ELF-1 (cell line): ENCODE measurements at places on chromosomes 7 and 10.
A peak's percentile ranks its signal among the peaks of the same experiment; 100 is the strongest.

DNA sequence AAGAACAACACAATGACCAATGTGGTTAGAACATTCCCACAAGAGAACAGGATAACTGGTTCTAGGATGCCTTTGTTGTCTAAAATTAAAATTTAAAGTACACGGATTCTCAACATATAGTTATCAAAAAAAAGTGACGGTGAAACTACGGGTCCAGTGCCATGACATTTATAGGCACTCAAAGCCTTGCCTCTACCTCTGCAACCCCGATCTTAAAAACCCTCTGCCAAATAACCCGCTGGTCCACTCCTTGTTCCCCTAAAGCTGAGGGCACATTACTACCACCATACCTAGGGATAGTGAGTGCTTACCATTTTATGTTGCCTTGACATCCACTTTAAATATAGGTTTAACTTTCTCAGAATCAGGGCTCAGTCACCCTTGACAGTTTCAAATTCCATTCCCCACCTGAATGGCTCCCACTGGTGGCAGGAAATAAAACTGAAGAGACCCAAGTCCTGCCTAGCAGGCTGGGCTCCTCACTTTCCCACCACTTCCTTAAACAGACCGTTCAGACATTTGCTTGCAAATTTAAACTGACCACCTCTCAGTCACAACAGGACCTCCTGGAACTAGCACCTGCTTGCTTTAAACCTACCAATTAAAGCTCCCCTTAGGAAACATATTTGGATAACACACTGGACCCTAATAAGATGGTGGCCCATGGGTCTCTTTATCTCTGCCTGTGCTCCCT lies 169.9 kb upstream of the ASAH2 start:
- DNase-seq = peak; percentile 73

GRCh38 chr7:37901236-37901827 lies 15.3 kb downstream of the SFRP4 start:
- no peak for DNase-seq

DNA sequence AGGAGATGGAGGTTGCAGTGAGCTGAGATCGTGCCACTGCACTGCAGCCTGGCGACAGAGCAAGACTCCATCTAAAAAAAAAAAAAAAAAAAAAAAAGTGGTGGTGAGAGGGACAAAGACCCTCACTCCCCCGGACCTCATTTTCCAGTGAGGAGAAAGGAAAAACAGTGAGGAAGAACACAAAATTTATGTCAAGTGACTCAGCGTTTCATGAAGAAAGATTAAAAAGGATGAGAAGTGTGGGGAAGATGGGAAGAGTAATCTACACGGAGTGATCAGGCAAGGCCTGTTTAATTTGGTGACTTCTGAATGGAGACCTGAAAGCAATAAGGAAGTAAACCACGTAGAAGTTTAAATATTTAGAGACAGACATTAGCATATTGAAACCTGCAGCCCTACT lies 7.0 kb downstream of the NUDT5 start:
- DNase-seq = no peak

- peak; percentile 81 for DNase-seq
Observed at GRCh38 chr10:103717341-103718246, 137.8 kb downstream of the SH3PXD2A start.

- peak; percentile 36 for DNase-seq
Observed at GRCh38 chr7:50092579-50093491, at the start of gene ZPBP. Gene ZPBP, minus strand, starts transcription at chr7:50093246. Its CDS starts 52 bp downstream, at chr7:50093194.

DNA sequence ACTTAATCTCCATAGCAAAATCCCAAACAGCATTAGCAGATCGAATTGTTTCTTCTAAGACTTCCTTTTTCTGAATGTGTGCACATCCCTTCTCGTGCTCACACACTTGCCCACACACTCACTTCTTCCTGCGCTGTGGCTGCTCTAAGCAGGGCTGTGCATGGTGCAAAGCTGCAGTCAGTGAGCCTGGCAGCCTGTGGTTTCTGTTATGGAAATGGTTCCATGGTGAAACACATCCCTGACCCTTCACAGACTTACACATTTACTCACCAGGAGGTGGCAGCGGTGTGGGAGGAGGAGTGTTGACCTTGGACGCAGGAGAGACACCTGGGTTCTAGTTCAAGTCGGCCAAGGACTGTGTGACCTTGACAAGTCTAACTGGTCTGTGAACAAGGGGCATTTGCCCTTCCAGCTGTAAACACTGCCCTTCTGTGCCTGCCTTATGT lies 24.9 kb downstream of the MTURN start:
- DNase-seq = no peak

DNA sequence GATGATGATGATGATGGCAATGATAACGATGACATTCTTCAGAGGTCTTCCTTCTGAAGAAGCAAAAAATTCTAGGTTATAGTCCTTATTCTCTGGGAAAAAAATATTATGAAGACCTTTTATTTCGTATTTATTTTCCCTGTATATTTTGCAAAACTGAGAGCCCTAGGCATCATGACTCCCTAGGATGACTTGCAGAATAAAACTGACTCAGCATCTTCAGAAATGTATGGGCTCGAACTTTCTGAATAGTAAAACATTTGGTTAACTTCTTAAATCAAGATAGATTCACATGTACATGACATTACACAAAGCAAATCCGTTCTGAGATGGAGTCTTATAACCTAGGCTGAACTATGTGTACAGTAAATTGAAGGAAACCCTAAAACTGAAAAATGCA lies 29.4 kb downstream of the DKK1 start:
- no peak for DNase-seq

GRCh38 chr7:117123311-117123926 lies 170.1 kb downstream of the ST7 start:
- no peak for DNase-seq

GRCh38 chr10:109984013-109984412 lies 23.8 kb upstream of the ADD3 start:
- no peak for DNase-seq

DNA sequence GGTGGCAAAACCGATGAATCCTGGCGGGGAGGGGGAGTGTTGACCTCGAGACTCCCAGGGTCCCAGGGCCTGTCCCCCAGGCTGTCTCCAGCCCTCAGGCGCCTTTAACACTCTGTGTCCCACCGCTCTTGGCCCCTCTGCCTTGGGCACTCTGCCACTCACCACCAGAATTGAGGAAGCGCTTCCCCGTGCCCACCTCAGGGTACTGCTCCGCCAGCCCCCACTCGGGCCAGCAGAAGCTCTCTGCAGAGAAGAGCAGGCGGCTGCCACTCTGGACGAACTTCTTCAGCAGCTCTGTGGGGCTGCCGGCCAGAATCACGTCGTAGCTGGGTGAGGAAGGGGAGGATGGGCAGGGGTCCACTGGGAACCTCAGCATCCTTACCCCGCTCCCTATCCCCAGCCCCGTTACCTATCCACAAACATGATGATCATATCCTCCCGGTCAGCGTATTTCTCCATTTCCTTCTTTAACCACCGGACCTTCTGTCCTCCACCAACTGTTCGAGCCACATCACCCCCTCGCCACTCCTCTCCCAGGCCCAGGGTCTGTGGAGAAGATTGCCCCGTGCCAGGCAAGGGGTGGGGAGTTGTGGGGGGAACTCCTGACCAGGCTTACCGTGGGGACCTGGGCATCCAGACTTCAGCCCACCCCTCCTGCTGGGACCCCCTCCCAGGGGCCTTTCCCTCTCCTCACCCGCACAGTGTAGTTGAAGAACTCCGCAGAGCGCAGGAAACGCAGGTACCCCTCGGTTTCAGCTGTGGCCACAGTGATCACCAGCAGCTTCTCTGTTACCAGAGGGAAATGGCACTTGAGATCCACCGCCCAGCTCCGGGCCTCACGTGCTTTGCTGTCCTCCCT lies 1.2 kb downstream of the PLOD3 start:
- no peak for DNase-seq

DNA sequence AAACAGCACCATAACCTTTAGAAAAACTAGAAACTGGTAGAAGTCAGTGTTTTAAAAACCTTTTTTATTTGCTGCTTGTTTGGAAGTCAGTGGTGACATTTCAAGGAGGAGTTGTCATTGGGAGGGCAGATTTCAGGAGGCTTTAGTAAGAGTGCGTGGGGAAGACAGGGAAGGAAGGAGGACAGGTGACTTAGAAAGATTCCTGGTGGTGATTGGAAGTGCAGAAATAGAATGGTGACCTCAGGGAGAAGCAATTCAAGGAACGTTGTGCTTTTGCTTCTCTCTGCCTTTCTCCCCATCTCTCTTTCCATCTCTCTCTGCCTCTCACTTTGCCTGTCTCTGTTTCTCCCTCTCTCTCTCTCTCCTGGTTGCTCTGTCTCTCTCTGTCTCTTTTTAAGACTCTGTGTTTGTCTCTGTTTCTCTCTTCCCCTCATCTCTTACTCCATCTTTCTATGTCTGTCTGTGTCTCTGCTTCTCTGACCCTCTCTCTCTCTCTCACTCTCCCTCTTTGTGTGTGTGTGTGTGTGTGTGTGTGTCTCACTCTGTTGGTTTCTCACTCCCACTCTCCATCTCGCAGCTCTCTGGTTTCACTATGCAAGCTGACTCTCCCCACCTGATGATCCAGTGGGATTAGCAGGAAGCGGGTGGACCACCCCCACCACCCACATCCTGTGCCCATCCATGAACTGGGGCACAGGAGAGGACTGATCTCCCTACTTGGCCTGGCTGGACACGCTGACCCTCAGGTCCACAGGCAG lies 10.9 kb upstream of the PFKP start:
- DNase-seq = peak; percentile 66

- DNase-seq = no peak
Observed at GRCh38 chr10:131574707-131575430, 263.3 kb upstream of the TCERG1L start.

DNA sequence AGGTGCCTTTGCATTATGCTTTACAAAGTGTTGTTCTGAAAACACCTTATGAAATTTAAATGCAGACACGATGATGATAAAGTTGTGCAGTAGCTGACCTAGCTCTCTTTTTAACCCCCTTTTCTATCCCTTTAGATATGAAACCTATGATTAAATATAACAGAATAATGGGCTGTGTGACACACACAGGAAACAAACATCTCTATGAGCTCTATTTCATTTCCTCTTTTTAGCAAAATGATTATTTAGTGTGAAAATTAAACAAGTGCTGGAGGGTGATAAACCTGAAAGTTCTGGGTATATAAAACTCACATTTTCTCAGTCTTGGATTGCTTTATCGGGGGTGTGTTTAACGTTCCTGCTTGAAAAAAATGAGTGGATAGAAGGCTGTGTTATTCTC lies 1310.5 kb upstream of the CELF2 start:
- no peak for DNase-seq

DNA sequence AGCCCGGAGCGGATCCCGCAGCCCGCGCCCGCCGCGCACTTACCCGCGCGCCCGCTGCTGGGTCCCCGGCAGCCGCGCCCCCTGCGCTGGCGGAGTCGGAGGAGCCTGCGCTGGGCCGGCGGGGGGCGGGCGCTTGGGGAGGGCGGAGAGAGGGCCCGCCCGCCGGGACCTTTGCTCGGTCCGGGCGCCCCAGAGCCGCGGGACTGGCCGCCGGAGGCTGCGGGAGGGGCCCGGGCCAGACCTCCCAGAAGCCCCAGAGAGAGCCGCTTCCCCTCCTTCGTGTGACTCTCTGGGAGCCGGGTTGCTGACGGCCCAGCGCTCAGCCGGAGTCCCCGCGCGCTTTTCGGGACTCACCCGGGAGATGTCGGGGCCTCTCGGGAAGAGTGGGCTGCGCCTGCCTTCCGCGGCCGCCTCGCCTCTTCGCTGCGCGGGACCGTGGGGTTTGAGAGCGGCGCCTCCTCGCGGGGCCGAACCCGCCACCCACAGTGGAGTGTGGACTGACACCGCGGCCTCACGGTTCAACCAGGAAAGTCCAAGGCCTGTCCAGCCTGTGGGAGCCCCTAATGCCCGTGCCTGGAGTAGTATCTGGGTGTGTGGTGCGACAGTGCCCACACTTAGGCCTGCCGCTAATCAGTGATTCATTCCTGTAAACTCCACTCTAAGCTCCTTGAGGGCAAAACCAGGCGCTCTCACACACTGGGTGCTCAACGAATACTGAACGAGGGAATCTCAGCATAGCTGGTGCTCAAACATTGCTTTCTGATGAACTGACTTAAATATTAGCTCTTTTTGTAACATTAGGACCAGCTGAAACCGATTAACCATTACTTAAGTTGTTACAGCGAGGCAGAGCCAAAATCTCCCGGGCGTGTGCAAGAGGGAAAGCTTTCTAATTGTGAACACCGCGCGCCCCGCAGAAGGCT lies at the start of gene GSDME:
Gene GSDME, minus strand, starts transcription at position 112 of the 923 bp plus-strand sequence. CDS start 7,690 bp downstream, outside the sequence.
- peak; percentile 63 for DNase-seq

DNA sequence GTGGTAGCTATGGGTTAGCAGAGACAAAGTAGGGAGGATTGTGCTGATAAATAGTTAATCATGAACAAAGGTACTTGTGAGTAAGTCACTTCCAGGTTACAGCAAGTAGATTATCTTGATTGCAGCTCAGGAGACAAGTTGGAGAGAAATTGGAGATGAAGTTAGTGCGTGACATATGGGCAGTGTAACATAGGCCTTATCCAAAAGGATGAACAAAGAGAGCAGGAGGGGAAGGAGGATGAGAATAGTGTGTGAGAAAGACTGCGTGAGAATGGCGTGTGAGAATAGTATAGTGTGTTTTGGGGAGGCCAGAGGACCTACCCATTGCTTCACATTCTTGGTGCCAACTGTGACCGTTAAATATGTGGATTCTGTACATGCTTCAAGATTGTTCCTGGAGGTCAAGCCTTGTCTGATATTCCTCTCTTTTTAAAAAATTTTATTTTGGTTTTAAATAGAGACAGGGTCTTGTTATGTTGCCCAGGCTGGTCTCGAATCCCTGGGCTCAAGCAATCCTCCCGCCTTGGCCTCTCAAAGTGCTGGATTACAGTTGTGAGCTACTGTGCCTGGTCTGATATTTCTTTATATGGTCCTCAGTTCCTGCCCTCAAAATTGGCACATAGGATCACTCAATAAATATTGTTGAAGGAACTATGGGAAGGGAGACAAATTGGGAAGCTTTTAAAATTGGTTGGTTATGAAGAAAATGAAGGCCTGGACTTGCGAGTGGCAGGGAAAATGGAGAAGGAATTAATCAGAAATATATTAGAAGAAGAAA lies 3.2 kb downstream of the VCL start:
- DNase-seq = no peak

DNA sequence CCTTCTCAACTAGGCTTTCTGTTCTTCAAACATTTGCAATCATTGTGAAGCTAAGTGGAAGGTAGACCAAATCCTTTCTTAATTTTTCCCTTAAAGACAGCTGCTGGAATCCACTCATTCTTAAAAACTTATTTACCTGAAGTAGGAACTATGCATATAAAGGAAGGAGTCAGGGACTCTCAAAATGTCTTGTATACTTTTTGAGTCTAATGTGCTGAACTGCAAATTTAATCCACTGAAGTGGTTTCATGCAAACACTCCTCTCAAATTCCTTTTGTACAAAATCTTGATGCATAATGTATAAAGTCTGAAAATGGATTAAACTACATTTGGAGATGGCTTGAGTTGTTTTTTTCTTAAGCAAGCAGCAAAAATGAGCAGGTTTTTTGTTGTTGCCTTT lies 118.0 kb downstream of the CABCOCO1 start:
- DNase-seq = no peak

GRCh38 chr7:55400191-55400590 lies 35.1 kb downstream of the LANCL2 start:
- DNase-seq = no peak
